ENCODE measurements at places on chromosomes 5 and 9.

DNA sequence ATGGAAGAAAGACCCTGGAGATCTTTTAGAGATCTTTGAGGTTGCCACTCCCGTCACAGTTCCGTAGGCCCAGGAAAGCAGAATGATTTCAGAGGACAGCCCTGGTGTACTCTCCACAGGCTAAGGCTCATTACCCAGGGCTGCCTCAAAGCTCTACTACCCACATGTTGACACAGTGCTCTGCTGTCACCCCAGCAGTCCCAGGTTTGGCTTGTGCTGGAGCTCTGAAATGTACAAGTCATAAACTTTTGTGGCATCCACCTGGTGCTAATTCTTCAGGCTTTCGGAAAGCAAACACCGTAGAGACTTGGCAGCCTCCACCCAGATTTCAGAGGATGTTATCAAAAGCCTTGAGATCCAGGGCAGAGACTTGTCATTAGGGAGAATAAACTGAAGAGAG lies 136.5 kb downstream of the MTRR start:
- DNase-seq: no peak

DNA sequence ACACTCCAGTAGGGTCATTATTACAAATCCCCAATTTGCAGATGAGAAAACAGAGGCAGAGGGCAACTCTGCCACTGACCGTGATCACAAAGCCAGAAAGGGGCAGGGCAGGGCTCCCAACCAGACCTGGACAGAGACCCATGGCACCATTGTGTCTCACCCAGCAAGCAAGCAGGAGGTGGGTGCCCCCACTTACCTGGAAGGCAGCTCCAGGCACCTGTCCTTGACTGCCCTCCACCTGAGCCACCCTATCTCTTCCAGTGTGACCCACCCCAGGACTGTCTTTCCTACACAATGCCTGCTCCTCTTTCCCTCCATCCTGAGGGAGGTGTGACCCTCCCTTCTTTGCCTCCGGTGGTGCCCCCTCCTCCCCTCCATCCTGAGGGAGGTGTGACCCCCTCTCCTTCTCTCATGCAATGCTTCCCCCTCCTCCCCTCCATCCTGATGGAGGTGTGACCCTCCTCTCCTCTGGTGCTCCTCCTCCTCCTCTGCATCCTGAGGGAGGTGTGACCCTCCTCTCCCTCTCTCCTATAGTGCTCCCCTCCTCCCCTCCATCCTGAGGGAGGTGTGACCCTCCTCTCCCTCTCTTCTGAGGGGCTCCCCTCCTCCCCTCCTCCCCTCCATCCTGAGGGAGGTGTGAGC lies 198.0 kb downstream of the MED10 start:
- no peak for DNase-seq

DNA sequence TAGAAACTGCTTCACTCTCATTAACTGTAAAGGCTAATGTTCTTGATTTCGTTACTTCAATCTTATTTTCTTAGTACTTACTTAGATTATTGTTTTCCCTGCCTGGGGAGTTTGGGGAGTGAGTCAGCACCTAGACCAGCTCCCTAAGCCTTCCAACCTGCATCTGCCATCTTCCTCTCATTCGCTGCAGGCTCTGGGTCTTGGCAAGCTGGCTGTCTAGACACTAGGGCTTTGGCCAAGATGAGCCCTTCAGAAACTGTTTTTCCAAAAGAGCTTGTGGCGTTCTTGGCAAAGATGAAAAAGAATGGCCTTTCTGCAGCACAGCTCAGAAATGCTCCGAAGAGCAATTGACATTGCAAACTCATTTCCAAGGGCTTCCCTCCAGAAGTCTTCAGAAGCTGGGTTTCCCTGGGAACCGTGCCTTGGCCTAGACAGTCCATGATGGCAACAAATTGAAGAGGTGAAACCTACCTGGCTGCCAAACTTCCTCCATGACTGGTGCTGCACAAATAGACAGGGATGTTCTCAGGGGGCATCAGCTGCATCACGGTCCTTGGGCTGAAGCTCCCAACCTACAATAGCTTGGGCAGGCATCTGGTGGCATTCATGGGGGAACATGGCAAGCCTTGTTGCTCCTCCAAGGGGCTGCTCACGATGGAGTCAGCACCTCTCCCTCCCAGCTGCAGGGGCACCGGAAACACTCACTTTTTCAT lies 76.6 kb downstream of the NSUN2 start:
- DNase-seq: no peak

- DNase-seq: no peak
Measured at GRCh38 chr9:87513161-87513560, 15.5 kb downstream of the DAPK1 start.

DNA sequence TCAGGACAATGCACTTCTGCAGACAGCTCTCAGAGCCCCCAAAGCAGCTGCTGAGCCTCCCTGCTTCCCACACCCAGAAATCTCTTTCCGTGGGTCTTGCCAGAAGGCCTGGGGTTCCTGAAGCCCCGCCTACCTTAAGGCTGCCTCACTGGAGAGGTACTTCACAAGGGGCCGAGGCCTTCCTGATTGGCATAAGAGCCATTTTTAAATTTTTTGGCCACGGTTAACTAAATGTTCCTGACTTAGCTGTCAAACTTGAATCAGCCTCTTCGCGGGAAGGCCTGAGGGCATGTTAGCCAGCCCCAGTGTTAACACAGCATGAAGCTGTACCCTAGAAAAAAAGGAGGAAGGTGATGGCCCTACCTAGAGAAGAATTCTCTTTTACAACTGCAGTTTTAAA lies 20.7 kb upstream of the EPB41L4B start:
- DNase-seq: no peak

- DNase-seq: no peak
Measured at GRCh38 chr9:97480174-97480573, 21.3 kb upstream of the TMOD1 start.

GRCh38 chr5:81747030-81747429 lies 3.9 kb downstream of the SSBP2 start:
- no peak for DNase-seq

GRCh38 chr5:149677731-149678130 lies 52.4 kb upstream of the PPARGC1B start:
- no peak for DNase-seq

DNA sequence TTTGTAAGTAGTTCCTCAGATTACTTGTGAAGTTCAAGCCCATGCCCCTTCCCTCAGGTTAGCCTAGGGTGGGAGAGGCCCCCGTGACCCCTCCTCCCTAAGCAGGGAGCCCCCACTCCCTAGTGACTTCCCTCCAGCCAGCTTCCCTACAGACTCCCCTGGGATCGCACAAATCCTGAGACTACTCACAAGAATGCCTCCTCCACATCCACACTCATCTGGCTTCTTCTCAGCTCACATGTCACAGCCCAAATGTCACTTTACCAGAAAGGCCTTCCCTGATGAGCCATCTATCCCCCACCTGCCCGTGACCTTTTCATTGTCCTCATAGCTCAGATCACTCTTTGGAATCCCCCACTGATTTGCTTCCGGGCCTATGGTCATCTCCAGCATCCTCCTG lies 96.7 kb upstream of the ARAP3 start:
- DNase-seq: no peak

- no peak for DNase-seq
Measured at GRCh38 chr5:25858019-25858418, 1180.4 kb downstream of the CDH9 start.

- no peak for DNase-seq
Measured at GRCh38 chr5:168601972-168602371, 22.8 kb upstream of the PANK3 start.

- DNase-seq: no peak
Measured at GRCh38 chr9:38024036-38024681, 44.9 kb downstream of the SHB start.

DNA sequence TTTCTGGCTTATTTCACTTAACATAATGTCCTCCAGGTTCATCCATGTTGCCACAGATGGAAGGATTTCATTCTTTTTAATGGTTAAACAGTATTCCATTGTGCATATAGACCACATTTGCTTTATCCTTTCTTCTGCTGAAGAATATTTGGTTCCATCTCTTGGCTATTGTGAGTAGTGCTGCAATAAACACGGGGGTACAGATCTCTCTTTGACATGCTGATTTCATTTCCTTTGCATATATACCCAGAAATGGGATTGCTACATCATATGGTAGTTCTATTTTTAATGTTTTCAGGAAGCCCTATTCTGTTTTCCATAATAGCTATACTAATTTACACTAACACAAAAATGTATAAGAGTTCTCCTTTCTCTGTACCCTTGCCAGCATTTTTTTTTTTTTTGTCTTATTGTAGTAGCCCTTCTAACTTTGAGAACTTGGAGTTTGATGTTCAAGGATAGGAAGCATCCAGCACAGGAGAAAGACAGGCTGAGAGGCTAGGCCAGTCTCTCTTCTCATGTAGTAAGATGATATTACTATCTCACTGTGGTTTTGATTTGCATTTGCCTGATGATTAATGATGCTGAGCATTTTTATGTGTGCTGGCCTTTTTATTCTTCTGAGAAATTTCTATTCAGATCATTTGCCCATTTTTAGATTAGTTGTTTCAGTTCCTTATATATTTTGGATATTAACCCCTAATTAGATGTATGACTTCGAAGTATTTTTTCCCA lies 592.2 kb upstream of the ZNF608 start:
- DNase-seq: no peak

DNA sequence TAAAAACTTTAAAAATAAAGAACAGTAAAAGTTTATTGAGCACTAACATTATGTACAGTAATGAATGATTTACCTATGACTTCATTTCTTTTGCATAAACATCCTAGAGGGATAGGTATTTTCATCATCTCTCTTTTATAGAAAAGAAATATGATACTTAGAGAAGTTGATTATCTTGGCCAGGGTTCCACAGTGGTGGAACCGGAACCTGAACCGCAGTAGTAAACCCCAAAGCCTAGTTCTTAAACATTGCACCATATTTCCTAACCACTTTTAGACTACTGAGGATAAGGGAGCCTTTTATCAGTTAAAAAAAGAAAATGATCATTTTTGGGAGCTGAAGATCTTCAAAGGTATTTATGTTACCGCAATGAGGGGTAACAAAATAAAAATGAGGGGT lies 205.7 kb upstream of the SGCD start:
- DNase-seq: no peak

DNA sequence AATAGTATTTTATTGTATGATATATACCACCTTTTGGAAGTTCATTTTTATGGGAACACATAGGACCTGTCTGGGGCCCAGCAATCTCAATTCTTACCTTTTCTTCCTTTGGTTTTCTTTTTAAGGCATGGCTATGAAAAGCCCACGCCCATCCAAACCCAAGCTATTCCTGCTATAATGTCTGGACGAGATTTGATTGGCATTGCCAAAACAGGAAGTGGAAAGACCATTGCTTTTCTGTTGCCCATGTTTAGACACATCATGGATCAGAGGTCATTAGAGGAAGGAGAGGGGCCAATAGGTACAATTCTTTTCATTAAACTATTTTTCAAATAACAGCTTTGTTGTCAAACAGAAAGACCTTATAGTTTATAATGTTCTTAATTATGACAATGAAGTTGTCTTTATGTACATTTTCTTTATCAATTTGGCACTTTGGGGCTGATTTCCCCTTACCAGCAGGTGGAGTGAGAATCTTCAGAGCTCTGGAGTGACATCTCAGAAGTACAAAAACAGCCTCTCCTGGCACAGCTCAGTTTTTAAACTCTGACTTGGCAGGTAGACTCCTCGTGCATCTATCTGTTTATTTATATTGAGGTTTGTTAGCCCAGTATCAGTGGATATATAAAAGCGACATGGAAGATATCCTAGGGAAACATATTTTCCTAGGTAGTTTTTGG lies 25.8 kb downstream of the DDX46 start:
- DNase-seq: no peak

Data from activated CD4-positive, CD25-positive, alpha-beta regulatory T cell (primary cell).